ENCODE measurements at places on chromosomes 16 and 17. TPM values are rescaled to one million over a fixed set of nuclear protein-coding genes. Genes with fewer than 3 reads are reported as not detected.

The SPATA33 gene
- total RNA-seq = 5.9 TPM

The SALL1 gene
- total RNA-seq = 0.15 TPM

The CACNG5 gene
- total RNA-seq = not detected

The SMPD3 gene
- total RNA-seq = 15.4 TPM

DNA sequence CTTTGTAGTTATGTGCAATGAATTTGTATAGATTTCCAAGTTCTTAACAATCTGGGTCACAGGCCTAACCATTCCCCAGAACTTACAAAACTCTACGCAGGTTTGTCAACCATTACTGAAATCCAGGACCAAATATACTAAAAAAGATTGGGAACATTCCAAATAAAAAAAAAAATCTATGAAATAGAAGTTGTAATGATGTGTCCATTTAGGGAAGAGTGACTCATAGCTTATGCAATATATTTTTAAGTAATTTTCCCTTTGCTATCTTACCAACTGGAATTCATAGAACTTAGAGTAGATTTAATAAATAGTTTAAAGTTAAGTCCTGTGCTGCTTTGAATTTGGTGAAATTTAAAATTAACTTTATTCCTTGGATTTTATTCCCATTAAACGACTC, 393.2 kb downstream of the PMP22 start:
- no peak for DNase-seq

GRCh38 chr17:79213305-79213704, 138.7 kb downstream of the ENGASE start:
- no peak for DNase-seq

DNA sequence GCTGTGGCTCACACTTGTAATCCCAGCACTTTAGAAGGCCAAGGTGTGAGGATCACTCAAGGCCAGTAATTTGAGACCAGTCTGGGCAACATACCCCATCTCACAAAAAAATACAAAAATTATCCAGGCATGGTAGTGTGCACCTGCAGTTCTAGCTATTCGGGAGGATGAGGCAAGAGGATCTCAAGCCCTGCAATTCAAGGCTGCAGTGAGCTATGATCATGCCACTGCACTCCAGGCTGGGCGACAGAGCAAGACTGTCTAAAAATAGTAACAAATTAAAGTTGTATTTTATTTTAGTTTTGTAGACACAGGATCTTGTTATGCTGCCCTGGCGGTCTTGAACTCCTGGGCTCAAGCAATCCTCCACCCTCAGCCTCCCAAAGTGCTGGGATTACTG, 18.2 kb downstream of the USP31 start:
- DNase-seq = no peak

DNA sequence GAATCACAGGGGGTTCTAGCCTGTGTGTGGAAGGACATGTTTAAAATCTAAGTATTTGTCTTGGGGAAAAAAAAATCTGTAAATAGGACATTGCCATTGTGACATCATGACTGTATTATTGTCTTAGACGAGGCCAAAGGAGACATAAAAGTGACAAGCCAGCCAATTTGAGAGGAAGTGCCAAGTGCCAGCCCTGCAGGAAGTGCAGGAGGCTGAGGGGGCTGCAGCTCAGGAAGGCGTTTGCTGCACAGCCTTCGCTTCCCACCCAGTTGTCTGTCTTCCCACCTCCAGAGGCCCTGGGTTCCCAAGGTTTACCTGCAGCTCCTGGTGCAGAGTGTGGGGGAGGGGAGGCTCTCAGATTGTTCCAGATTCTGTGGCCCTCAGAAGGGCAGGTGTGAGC, 1.3 kb downstream of the ADCY7 start:
- DNase-seq = no peak

DNA sequence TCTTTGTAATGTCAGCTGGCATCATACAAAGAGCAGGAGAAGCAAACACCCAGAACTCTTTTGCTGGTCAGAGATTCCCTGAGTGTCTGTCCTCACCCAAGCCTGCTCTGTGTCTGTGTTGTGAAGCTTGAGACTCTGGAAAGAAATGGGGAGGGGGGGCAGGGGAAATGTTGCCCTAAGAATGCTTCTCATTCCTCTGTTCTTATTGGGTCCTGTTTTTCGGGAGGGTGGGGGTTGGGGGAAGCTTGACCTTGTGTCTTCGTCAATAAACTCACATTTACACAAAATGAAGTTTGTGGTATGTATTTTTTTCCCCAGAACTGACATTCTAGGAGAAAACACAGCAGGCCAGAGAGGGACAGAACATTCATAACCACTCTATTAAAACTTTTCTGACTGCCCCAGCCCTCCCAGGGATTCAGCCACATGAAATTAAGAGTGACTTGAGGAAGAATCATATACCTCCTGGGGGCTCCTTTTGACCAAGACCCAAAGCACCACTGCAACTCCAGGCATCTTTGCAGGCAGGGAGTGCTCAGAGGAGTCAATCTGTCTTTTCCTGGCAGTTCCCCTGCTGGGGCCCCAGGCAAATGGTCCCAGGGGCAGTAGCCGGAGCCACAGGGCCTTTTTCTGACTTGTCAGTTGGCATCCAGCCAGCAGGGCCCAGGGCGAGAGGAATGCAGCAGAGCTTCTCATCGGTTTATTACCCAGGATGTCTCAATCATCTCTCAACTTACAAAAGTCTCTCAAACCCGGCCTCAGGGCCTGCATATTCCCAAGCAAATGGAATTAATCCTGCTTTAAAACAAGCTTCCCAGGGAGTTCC, 5.1 kb upstream of the RASL10B start:
- no peak for DNase-seq

DNA sequence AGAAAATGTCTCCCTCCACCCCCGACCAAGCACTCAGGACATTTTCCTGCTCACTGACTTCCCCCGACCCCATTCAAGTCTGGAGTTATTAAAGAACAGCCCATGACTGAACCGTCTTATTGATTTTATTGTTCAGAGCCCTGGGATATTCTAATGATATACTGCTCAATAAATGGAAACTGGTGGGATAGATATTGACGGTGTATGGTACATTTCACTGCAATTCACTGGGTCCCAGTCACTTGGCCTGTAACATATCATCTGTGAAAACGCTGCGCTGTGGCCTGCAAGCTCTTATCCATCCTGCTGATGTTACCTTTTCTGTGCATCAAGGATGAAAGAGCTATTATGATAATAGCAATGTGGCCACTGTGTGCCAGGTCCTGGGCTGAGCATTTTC, 258.2 kb downstream of the XYLT1 start:
- DNase-seq = no peak
